HepG2 (cell line): ENCODE measurements at places on chromosomes 1 and 21. TPM values are rescaled to one million over a fixed set of nuclear protein-coding genes. Genes with fewer than 3 reads are reported as not detected.

The PLEKHA6 gene
- total RNA-seq, result 10.8 and 11.4 TPM in 2 replicates

The GBP5 gene
- total RNA-seq, result not detected in 2 replicates

The MIXL1 gene
- 7.6 and 8.6 TPM in 2 replicates for total RNA-seq

The SLC45A1 gene
- total RNA-seq, result not detected in 2 replicates

DNA sequence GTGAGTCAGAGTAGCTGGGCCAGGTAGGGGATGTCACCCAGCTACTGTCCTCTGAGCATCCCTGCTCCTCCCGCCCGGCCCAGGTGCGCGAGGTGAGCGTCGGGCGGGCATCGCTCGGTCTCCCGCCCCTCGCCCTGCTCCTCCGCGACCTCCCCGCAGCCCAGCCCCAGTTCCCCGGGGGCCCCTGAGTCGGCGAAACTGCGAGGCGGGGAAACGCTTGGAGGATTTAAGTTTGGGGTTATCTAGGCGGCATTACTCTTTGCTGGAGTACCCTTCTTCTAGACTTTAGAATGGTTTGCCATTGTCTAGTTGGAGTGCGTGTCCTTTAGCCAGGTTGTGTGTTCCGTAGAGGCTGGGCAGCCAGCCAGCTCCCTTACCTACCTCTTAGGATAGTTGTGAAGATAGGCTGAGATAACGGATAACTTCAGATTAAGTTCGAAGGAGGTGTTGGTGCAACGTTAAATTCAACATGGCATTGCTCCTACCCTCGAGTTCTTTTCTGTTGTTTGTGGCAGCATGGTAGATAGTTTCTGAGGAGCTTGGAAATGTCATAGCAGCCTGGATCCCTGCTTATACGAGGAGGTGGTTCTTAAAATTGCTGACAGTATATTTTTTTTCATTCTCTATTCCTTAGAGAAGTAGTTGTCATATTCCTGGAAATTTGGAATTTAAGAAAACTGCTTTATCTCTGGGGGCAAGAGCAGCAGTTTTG is 697 bp downstream of the AGO3 start:
- peak; percentile 3 for DNase-seq

- no peak for DNase-seq
These were observed 30.4 kb downstream of the FHAD1 start for GRCh38 chr1:15277447-15277838.

DNA sequence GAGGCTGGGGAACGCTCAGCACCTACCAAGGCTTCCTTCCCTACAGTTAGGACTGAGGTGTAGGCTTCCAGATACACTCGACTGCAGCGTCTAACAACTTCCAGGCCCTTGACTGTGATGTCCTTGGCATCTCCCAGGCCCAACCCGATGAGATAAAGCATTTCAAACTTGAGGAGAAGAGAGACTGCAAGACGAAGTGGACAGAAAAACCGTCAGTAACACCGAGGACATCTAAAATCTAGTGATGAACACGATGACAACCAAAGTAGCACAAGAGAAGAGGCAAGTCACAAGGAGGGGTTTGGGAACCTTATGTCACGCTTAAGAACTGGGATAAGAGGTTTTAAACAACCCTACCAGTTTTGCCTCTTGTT is 314 bp downstream of the DPH5 start:
- peak; percentile 13 for DNase-seq

- DNase-seq, result no peak
These were observed 35.5 kb downstream of the OVGP1 start for GRCh38 chr1:111392042-111392441.

DNA sequence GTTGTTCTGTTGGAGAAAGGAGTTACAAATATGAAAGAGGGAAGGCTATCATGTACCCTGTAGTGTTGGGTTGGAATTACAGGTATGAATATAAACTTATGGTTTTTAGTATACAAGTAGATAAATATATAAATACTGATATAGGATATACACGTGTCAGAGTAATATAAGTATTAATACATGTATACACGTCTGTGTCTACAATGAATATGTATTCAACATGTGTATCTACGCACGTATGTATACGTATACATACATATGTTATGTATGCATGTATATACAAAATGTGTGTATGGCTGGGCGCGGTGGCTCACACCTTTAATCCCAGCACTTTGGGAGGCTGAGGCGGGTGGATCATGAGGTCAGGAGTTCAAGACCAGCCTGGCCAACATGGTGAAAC is 17.9 kb downstream of the ACBD6 start:
- DNase-seq, result no peak

DNA sequence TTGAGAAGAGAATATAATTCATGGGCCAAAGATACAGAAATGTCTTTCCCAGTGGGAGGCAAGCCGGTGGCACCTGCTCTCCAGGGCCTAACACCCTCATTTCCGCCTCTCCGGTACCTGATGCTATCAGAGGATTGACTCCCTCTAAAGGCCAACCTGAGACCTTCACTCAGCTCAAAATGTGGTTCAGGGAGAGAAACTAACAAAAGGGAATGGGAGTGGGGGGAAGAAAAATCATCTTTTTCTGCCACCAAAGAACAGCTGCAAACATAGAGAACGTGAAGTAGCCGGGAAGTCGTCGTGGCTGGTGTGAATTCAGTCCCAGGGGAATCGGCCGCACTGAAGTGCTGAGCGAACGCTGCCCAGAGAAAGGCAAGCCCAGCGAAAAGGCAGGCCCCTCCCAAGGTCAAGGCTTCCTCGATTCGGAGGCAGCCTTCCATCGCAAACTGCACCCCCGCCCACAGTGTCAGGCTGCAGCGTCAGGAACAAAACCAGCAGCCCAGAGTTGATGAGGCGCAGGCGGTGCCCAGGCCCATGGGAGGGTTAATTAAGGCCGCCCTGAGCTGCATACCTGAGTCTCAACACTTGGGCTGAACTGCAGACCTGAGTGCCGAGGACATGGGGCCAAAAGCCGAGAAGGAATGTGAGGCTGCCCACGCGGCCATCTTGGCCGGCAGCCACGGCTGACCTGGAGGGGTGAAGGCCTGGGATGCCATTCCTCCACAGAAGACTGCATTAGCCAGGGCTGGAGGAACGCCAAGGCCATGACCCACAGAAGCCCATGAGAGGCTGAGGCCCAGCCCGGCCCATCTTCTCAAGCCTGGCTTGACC is 160.2 kb downstream of the PSMG1 start:
- peak; percentile 37 for DNase-seq

DNA sequence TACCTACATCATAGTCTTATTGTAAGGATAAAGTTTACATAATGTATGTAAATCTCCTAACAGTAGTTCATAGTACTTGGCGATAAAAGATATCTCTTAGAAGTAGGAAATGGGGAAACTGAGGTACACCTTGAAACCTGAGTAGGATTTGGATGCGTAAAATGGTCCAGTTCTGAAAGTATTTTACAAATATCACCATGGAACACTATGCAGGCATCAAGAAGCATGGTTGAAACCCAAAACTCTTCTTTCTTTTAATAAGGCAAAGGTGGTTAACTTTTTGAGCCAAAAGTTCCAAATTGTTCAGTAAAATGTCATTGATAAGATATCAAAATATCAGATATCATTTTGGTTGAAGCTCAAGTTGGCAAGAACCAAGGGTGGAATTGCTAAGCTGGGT is 46.0 kb downstream of the ROR1 start:
- DNase-seq, result no peak

GRCh38 chr1:32336963-32337675 is 1.1 kb upstream of the MARCKSL1 start:
- DNase-seq, result no peak

- DNase-seq, result no peak
These were observed 74.4 kb upstream of the LYPLAL1 start for GRCh38 chr1:219099307-219099706.

DNA sequence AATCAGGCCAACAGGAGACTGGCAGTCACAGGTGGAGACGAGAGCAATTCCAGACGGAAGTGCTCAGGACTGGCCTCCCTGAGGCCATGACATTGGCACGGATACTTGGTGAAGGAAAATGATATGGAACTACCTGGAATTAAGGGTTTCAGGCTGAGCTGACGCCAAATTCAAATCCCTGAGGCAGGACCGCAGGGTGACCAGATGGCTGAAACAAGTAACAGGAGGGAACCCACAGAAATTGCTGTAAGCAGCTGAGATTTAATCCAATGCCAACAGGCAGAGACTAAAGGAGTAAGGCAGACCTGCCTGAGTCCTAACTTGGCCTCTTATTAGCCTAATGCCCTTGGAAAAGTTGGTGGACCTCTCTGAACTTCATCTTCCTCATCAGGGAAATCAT is 76.2 kb downstream of the ERG start:
- DNase-seq, result no peak

GRCh38 chr1:67564193-67564592 is 120.8 kb upstream of the GADD45A start:
- no peak for DNase-seq

DNA sequence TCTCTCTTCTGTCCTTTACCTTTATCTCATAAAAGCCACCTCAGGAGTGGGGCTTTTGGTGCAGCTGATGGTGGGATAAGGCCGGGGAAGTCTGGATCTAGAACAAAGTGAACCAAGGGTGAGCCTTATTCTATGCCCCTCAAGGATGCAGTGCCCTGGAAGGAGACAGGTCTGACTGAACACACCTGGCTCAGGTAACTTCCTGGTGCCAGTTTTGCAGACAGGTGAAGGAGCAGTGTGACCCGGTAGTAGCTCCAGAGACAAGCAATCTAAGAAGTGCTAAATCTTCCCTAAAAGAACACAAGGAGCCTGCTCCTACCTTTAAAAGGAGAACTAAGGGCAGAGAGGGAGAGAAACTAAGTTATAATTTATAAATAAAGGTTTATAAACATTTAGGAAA is 2.9 kb downstream of the KCNJ15 start:
- DNase-seq, result no peak

DNA sequence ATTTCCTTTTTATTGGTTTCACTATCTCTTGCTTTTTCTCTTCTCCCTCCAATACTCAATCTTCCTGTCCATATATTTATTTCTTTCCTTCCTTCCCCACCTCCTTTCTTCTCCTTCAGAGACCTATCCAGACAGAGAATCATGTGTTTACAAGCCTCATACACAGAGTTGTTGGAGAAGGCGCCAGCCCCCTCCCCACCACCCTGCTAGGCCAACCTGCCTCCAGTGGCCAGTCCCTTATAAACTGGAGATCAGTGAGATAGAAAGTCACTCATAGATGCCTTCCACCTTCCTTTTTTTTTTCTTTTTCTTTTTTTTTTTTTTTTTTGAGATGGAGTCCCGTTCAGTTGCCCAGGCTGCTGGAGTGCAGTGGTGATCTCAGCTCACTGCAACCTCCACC is 53.3 kb downstream of the CD247 start:
- DNase-seq, result no peak
